Skin of body (tissue), 3 donors: ENCODE measurements at places on chromosomes 11 and 22. TPM values are rescaled to one million over a fixed set of nuclear protein-coding genes. Genes with fewer than 3 reads are reported as not detected.

The FAM180B gene
- 0.99 TPM for total RNA-seq

The EED gene
- total RNA-seq: 25.4 TPM

The DEFB131B gene
- total RNA-seq: not detected

The INS gene
- not detected for total RNA-seq

The RBM14 gene
- total RNA-seq: 33.3 TPM

The MYEOV gene
- 4.2 TPM for total RNA-seq

The SLC22A12 gene
- total RNA-seq: not detected

The BAD gene
- 27.5 TPM for total RNA-seq

The SMIM35 gene
- total RNA-seq: not detected

The SAA4 gene
- total RNA-seq: not detected

The ASCL2 gene
- 1.7 TPM for total RNA-seq

The GPHA2 gene
- not detected for total RNA-seq

The OR4D5 gene
- not detected for total RNA-seq

The ZDHHC5 gene
- total RNA-seq: 23.8 TPM

The C11orf87 gene
- total RNA-seq: 0.69 TPM

The COMMD9 gene
- 22.3 TPM for total RNA-seq

The FOLH1 gene
- 1.5 TPM for total RNA-seq

The KCNJ4 gene
- 0.30 TPM for total RNA-seq

The OR5A1 gene
- total RNA-seq: not detected

The CST6 gene
- 279 TPM for total RNA-seq

The MAML2 gene
- total RNA-seq: 15.6 TPM

The ELF5 gene
- 25.5 TPM for total RNA-seq

The CDK2AP2 gene
- 4.5 TPM for total RNA-seq

The MMP1 gene
- total RNA-seq: 0.69 TPM

The DGCR2 gene
- total RNA-seq: 39.5 TPM

The IL18 gene
- 21.6 TPM for total RNA-seq
